ENCODE measurements at places on chromosomes 3 and 15.

- no peak for DNase-seq
These were observed 111.8 kb downstream of the GABRB3 start for GRCh38 chr15:26661107-26661506.

- no peak for DNase-seq
These were observed 19.2 kb downstream of the KLF13 start for GRCh38 chr15:31345606-31346366.

DNA sequence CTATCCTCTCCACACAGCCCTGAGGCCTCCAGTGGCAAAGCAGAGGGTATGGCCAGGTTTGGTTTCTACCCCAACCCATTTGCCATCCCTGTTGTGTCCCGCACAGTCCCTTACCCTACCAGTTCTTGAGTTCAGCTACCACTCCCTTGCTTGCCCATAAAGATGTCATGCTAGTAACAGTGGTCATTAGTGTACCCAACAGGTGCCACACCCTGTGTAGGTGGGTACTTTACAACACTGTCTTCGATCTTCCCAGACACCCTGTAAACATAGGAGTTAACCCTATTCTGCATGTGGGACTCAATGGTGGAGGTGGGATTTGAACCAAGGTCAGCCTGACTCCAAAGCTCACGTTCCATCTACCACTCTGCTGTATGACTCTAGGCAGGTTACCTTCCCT is 23.2 kb downstream of the LINGO1 start:
- DNase-seq: no peak

DNA sequence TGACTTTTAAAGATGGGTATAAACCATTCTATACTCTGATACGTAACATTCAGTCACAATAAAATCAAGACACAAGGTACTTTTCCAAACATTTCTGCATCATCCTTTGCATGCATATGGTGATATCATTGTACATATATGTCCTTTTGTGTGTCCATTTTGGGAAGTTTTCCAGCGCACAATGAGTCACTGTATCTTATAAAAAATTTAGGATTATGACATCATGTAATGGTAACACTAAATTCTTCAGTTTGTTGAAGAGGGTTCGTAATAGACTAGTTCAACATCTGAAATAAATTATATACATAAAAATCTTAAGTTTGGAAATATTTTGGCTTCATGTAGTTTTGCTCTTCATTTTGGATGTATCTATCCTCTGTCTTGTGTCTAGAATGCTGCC is 480.9 kb downstream of the ROBO1 start:
- DNase-seq: no peak

- no peak for DNase-seq
These were observed 34.3 kb downstream of the ZBTB38 start for GRCh38 chr3:141402476-141403171.

- no peak for DNase-seq
These were observed 27.9 kb downstream of the CYP8B1 start for GRCh38 chr3:42847731-42848130.

GRCh38 chr15:75059607-75060006 is 36.2 kb downstream of the PPCDC start:
- DNase-seq: no peak

- DNase-seq: peak; percentile 42
These were observed 75.1 kb downstream of the CCK start for GRCh38 chr3:42190701-42191442.

DNA sequence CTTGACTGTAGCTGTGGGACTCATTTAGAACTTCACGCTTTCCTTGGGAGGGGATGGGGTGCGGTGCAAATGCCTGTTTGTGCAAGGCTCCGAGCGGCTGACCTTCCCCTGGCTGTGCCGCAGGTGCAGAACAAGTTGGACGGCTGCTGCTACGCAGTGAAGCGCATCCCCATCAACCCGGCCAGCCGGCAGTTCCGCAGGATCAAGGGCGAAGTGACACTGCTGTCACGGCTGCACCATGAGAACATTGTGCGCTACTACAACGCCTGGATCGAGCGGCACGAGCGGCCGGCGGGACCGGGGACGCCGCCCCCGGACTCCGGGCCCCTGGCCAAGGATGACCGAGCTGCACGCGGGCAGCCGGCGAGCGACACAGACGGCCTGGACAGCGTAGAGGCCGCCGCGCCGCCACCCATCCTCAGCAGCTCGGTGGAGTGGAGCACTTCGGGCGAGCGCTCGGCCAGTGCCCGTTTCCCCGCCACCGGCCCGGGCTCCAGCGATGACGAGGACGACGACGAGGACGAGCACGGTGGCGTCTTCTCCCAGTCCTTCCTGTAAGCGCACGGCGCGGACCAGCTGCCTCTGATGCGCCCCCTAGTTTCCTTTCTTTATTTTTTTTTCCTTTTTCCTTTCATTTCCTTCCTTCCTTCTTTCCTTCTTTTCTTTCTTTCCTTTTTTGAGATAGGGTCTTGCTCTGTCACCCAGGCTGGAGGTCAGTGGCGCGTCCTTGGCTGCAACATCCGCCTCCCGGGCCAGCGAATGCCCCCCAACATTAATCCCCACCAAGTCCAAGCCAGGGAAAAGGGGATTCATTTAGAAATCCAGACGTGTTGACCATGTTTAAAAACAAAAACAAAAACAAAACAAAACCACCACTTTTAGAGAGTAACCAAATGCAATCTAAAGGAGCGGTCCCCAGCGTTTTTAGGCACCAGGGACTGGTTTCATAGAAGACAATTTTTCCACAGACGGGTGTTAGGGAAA is 42.7 kb downstream of the EIF2AK4 start:
- DNase-seq: no peak

DNA sequence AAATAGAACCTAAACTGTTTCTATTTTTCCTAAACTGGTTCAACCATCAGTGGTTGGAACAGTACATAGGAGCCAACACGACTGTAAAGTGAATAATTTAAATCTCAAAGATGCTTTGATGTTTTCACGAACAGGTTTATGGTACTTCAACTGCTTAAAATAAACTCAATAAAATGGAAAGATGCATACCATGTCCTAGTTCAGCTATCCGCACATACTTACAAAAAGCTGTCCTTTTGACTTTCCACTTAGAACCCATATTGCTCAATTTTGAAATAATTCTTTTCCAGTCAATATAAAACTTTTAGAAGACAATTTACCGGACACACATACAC is 902 bp downstream of the CMTM6 start:
- DNase-seq: no peak

DNA sequence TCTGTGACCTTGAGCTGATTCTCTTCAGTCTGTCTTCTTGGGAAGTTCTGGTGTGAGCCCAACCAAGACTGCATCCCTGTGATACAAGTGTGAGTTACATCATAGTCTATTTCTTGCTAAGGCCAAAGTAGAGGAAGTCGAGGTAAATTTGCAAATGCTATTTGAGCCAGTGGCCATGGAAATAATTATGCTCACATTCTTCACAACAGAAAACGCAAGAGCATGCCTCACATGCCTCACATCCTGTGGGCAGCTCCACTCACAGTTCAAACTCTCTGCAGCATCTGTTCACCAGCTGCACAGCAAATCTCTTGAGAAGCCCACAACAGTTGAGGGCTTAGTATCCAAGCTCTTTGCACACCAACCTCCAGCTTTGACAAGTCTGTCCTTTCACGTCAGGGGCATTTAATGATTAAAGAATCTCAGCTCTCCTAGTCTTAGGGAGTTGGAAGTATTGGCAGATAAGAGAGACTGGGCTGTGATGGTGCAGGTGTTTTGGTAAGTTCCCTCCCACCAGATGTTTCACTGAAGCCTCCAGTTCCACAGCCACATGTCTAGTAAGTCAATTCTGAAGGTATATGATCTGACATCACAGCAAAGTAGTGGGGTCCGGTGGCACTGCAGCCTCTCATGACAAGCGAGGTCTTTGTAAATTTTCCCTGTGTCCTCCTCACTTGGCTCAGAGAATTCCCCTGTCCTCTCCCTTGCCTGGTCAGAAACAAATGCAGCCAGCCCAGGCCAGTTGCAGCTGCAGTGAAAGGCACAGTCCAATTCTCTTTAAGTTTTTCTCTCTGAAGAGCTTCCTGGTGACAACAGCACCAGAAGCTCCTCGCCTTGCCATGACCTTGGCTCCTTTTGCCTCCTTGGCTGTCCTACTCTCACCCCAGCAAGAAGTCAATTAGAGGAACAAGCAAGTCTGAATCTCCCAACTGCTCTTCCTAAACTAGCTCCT is 166.1 kb downstream of the SSR3 start:
- no peak for DNase-seq

DNA sequence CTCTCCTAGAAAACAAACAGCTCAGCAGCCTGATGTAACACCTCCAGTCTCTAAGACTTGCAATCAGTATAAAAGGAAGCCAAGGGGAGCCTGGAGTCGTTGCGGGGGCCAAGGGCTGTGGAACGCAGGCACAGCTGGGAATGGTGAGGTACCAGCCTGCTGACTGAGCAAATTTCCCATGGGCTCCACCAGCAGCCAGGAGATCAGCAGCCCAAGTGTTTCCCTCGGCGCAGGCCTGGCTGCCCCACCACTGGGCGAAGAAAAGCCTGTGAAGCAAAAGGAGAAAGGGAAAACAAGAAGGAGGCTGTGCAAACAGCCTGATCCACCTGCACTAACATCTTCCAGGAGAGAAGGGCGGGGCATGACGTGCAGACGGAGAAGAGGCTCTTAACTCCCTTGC is 155.3 kb downstream of the SHQ1 start:
- DNase-seq: no peak

- DNase-seq: no peak
These were observed 51.9 kb upstream of the TBL1XR1 start for GRCh38 chr3:177249203-177249602.

DNA sequence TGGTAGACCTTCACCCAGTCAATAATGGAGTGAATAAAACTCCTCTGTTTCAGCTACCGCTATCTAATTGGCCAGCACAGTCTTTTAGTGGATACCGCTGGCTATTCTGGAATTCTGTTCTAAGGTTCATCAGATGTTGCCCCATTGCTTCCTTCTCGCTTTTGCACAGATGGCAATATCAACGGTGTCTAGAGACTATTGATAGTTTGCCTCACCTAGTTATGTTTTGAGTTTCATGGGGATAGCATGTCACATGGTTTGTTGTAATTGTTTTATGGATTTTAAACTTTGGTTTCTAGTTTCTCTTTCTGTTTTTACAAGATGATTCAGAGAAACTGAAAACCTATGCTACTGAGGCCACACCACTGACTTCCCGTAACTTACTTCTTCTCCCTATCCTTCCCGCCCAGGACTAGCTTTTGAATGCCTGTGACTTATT is 2.0 kb downstream of the XRN1 start:
- DNase-seq: no peak

- DNase-seq: no peak
These were observed 34.6 kb upstream of the DPH6 start for GRCh38 chr15:35580606-35581005.

DNA sequence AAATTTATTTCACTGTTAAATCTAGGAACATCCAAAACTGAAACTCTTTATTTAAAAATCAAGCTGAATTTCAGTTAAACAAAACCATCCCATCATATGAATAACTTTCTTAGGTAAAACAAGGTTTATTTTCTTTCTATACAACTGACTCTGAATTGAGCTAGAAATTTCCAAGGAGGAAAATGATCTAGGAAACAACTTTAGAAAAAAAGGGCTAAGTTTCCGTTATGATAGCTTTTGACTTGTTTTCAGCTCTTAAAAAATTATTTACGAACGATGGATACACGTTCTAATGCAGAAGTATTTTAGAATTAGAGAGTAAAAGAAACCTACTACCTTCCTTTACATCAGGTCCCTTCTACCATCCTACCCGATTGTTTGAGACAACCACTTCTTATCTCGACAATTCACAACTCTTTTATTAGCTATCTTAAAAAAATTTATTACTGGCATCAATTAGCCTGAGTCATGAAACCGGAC is 1.8 kb upstream of the IGF1R start:
- no peak for DNase-seq

- no peak for DNase-seq
These were observed 17.3 kb upstream of the DOCK3 start for GRCh38 chr3:50657407-50657806.

DNA sequence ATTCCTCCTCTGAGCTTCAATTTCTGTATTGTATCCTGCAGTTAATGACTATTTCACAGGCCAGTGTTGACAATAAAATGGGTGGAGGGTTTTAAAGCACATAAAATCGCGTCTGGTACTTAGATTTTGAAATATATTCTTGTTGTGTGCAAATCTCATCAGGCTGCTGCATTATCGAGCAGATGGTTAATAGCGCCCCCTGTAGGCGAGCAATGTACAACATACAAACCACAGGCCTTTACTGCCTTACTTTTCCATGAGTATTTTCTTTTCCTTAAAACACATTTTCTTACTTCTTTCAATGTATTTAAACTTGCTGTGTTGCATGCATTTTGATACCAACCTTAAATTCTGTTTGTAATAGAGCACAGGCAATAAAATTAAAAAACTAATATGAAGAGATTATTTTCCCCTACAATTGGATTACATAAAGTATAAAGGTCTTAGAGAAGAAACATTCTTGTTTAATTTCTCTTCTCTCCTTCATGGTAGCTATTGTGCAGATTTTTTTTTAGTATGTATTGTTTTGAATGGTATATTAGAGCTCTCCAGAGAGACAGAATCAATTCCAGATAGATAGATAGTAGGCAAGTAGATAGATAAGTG is 608.4 kb downstream of the CADM2 start:
- no peak for DNase-seq
